NCI-H2081 treated with DMSO at 0.1 percent for 48 hours (cell line): ENCODE measurements at places on chromosomes 2 and 18.

DNA sequence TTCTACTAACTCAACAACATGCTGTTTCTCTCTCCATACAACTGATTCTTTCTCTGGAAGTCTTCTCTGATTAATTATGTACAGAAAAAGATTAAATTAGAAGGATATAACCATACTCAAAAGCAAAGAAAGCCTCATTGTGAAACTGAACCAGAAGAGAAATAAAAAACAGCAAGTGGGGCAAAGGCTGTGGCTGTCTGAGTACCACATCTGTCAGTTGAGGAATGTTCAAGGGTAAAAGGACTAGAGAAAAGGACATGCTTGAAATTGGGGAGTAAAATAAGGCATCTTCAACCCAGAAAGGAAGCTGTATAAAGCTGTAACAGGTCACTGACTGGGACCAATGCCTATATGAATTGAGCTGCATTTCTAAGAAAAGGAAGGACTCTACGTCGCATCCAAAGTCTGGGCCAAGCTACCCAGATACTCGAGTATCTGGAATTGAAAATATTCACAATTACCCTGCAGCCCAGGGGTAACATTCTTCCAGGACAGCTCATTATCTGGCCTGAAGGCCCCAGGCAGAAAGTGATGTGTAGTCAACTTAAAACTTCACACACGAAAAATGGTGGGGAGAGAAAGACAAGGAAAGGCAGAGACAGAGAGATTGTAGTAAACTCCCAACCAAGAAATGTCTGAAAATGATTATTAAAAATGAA is 356.0 kb upstream of the GALNT5 start:
- DNase-seq: no peak

- DNase-seq: no peak
Measured at GRCh38 chr2:157536815-157537214, 91.8 kb downstream of the ACVR1C start.

- no peak for DNase-seq
Measured at GRCh38 chr2:197339016-197339415, 28.4 kb upstream of the ANKRD44 start.

GRCh38 chr2:73827018-73827417 is 1.7 kb upstream of the STAMBP start:
- DNase-seq: no peak

GRCh38 chr2:44155666-44156446 is 12.8 kb upstream of the PPM1B start:
- no peak for DNase-seq

DNA sequence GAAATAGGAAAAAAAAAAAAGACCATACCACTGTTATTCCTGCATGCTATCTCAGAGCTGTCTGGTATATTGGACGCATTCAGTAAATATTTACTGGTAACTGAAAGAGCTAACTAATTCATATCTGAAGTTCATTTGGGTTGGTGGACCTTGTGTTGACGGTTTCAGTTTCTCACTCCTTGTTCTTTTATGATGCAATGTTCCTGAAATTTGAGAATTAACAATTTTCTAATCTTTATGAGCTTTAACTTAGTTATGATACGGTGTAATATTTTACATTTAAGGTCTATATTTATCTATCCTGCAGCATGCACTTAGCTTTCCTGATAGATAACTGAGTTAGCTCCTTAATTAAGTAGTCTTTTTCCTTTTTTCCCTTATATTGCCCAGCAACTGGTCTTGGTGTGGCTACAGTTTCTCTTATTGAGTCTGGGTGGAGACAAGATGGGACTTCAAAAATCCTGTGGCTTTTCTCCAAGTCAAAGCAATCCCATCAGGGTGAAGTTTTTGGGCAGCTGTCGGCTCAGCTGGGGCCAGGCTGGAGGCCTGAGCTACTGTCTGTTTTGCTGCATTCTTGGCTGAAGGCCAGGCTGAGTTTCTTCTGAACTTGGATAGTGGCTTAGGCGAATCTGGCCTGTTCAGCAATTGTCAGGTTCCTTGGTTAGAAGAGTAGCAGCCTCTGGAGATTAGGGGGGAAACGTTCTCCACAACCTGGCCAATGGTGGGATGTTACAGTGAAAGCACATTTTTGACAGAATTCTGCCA is 78.4 kb upstream of the MEX3C start:
- no peak for DNase-seq

DNA sequence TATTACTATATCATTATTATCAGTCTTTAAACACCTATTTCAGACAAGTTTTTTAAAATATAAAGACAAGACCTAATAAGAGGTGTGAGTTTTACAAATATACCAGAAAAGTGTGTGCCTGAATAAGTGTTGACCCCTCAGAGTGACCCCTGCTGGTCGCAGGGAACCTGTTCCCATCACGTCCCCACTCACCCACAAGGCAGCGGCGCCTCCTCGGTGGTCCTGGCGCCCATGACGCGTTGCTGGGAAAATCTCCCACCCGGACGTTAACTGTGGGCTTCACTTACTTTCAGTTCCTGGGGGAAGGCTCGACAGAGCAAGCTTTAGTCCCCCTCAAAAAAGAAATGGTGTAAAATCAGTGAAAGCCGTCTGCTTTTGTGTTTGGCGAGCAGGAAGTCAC is 93.5 kb downstream of the TMEM18 start:
- DNase-seq: no peak

DNA sequence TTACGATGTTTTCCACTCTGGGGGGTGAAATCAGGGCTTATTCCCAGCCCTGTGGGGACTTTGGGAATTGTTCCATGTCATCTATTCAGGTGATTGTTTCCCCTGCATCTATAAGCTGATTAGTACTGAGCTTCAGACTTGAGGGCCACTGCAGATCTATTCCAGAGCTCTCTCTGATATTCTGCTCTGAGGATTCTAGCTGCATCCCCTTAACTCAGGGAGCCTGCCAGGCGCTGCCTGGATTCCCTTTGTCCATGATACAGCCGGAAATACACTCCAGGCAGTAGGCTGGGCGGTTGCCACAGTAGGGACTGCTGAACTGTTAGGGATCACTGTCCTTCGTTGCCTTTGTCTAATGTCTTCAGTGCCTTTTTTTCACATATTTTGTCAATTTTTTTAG is 31.3 kb downstream of the PTRHD1 start:
- DNase-seq: no peak

GRCh38 chr2:241007880-241008710 is 9.7 kb downstream of the SNED1 start:
- DNase-seq: no peak
